ENCODE measurements at places on chromosomes 6 and 20.

DNA sequence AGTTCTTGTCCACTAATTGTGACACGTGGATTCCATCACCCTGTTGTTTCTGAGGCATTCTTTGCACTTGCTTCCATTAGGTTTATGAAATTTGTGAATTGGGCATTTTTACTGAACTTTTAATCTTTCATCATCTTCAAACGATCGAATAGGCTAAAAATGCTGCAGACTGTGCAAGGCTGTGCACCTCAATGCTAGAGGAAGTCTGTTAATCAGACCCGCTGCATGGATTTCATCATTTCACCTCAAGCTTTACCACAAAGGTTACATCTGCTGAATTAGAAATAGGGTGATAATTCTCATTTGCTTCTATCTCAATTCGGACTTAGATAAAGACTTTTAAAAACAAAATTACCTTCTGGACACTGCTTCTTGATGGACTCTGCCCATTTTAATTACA, 27.8 kb upstream of the F13A1 start:
- DNase-seq: no peak

- DNase-seq: no peak
Observed at GRCh38 chr6:3277251-3277650, 18.5 kb downstream of the PSMG4 start.

- no peak for DNase-seq
Observed at GRCh38 chr6:80437221-80437620, 330.8 kb downstream of the BCKDHB start.

- DNase-seq: no peak
Observed at GRCh38 chr6:15399641-15400470, 154.0 kb downstream of the JARID2 start.

- DNase-seq: peak; percentile 46
Observed at GRCh38 chr6:33082702-33083101, 6.9 kb downstream of the HLA-DPB1 start.

DNA sequence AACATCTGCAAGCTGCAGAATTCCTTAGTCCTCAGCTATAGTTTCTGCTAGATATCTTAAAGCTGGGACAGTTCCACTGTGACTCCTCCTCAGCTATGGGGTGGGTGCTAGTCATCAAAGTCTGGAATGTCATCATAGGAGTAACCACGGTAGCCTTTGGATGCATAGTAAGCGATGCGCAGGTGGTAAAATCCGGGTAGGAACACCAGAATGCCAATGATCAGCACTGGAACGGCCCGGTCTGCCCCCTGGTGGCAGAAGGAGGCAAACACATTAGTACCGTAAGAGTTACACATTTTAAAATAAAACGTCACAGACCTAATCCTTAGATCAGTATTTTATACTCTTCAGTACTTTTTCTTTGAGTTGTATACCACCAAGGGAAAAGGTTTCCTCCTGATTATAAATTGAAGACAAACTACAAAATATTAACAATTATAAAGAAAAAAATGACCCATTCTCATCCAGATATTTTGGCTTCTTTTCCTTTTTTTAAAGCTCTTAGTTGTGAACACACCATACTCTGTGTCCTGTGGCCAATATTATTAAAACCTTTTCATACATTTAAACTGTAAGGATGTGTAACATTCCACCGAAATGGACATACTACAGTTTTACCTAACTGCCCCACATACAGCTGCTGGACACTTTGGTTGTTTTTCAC, 18.9 kb downstream of the PCNA start:
- peak; percentile 65 for DNase-seq

DNA sequence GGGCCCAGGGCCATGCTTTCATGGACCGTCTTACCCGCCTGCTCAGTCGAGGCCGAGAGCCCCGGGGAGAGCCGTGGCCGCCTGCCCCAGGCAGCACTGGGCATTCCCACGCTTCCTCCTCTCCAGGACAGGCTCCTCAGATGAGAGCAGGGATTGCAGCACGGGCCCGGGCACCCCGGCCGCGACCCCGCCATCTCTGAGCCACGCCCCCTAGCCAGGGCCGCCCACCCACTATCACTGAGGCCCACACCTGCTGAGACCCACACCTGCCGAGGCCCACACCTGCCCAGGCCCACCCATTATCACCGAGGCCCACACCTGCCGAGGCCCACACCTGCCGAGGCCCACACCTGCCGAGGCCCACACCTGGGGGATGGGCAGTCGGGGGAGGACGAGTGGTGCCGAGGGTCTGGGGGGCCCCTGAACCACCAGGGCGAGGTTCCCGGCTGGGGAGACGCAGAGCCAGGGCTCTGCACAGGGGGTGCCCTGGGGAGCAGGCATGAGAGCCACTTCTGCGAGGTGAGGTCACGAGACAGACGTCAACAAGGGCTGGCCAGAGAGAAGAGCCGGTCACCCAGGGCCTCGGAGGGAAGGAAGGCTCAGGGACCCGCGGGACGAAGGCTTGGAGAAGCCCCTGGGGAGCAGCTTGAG, 235.6 kb downstream of the ERMARD start:
- DNase-seq: no peak

- DNase-seq: no peak
Observed at GRCh38 chr6:104599821-104600638, 259.7 kb downstream of the HACE1 start.

DNA sequence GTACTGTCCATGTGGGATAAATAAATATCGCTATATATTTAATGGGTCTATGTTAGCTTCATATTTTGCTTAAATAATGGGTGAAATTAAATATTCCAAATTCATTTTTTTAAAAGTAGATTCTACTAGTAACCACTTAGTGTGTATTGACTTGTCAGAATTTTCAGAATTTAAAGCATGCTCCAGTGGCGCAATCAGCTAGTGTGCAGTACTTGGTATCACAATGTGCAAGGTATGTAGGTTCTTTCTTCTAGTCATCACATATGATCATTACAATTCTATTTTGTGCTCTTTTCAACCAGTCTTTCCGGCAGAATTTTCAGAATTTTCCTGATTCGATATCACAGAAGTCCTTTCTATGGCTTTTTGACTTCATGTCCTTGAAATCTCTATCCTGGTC, 32.6 kb downstream of the PDE7B start:
- DNase-seq: no peak

DNA sequence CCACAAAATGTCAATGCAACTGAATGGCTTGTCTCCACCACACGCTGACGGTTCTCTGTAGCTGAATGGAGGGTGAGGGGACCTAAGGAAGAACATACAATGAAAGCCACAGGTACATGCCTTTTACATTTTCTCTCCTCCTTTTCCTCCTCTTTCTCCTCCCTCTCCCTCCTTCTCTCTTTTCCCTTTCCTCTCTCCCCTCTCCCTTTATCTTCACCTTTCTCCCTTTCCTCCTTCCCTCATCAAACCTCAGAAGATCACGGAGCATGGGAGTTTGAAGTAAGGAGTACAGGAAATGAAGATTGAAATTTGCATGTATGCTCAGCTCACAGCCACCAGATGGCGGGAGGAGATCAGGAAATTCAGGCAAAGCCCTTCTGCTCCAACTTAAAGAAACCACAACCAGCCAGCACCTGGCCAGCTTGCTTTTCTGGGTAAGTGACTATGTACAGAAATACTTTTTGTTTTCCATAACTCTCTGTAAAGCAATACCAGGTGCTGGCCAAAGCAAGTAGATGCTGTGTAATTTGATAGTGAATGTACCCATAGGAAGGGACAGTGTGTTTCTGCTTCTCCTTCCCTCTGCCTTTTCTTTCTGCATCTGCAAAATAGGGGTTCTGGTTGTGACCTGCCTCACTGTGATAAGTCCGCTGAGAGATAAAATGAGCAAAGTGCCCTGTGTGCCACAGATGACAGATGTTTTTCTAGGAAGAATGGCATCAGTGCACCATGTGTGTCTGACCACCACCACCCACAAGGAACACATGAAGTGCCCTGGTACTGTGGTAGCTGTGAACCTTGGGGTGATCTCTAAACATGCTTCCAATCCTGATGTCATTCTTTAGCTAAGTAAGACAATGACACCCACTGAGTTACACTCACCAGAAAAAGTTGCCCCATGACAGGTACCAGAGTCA, 18.6 kb upstream of the FOXO3 start:
- peak; percentile 59 for DNase-seq

DNA sequence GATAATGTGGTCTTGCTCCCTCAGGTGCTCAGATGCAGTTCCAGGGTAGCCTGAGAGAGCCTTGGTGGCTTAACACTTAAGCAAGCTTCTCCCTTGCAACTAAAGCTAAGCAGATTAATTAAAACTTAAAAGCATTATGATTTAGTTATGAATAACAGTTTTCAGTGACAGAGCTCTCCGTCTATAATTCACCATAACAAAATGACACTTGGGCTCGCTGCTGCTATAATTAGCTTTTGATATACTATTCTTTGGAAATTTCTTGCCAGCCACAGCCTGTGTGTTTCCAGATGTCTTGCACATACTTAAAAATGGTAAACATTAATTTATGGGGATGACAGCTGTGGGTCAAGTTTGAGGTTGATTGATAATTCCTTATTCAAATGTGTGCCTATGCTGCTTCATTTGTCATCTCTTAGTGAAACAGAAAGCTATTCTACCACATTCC, 380.5 kb downstream of the TFAP2B start:
- no peak for DNase-seq

GRCh38 chr20:5402903-5403531, 86.3 kb upstream of the PROKR2 start:
- no peak for DNase-seq

DNA sequence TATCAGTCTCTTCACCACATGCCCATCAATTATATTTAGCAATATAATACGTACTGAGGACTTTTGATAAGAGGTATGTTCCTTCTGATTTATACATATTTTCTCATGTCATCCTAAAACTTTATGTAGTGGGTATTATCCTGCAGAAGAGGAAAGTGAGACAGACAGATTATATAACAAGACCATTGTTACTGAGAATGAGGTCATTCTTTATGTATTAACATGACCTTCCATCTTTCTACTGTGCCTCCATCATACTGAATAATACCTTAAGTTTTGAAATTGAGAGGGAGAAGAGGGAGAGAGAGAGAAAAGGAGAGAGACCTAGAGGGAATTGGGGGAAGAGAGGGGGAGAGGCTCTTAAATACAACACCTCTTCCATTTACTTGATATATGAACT, 90.9 kb upstream of the CARMIL1 start:
- DNase-seq: no peak

GRCh38 chr6:157596461-157596860, 215.5 kb downstream of the ZDHHC14 start:
- no peak for DNase-seq

DNA sequence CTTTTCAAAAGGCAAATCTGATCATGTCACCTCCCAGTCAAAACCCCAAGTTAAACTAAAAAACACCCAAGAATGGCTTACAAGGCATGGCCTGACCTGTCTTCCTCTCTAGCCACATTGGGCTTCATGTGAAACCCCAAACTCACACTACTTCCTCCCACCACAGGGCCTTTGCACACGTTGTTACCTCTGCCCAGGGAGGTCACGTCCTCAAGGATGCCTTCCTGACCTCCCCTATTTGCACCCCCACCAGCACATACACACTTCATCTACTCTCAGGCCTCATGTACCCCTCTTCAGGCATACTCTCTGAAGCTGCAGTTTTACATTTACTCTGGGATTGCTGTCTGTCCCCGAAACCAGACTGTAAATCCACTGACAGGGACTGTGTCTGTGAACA, 6.1 kb downstream of the EZR start:
- no peak for DNase-seq

- DNase-seq: no peak
Observed at GRCh38 chr6:35034411-35035191, 106.5 kb downstream of the TCP11 start.

DNA sequence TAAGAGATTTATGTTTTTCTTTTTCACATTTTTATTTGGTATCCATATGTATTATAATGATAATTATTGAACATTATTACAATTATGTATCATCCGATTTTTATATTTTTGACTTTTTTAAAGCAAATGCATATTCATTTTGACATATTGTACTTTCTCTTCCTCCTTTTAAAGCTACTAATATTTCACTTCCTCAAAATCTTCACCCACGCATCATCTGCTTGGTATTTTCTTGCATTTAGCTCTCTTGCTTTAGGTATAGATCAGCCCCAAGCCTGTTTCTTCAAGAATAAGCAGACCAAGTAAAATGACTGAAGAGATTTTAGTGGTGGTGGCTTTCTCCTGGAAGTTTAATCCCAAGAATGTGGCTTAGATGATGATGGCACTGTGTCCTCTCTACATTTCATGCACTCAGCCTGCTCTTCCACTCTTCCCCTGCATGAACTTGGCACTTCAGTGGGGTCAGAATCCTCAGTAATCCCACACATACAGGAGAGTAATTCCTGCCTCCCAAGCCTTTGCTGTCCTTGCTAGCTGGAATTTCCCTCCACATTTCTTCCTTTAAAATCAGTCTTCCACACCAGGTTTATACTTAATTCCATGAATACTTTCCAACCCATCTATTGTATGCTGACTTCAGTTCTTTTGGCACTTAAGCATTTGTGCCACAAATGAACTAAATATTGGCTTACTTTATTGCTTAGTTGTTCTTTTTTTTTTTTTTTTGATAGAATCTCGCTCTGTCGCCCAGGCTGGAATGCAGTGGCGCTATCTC, 8.2 kb downstream of the NCOA7 start:
- no peak for DNase-seq

DNA sequence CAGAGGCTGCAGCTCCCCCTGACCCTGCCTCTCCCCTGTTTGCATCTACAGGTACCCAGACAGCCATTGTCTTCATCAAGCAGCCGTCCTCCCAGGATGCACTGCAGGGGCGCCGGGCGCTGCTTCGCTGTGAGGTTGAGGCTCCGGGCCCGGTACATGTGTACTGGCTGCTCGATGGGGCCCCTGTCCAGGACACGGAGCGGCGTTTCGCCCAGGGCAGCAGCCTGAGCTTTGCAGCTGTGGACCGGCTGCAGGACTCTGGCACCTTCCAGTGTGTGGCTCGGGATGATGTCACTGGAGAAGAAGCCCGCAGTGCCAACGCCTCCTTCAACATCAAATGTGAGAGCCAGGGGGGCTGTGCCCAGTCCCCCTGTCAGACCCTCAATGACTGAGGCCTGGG, 42.1 kb upstream of the SRF start:
- no peak for DNase-seq

- DNase-seq: no peak
Observed at GRCh38 chr6:122789182-122790027, at the start of gene SMPDL3A. TSS of gene SMPDL3A (plus strand) at chr6:122789258. CDS start at chr6:122789347, 89 bp downstream.

GRCh38 chr6:21277601-21278374, 315.8 kb upstream of the SOX4 start:
- DNase-seq: no peak

- DNase-seq: no peak
Observed at GRCh38 chr20:63342561-63343459, 18.3 kb downstream of the CHRNA4 start.

Data from T-helper 2 cell (primary cell).